ENCODE measurements at places on chromosomes 11 and 22.

DNA sequence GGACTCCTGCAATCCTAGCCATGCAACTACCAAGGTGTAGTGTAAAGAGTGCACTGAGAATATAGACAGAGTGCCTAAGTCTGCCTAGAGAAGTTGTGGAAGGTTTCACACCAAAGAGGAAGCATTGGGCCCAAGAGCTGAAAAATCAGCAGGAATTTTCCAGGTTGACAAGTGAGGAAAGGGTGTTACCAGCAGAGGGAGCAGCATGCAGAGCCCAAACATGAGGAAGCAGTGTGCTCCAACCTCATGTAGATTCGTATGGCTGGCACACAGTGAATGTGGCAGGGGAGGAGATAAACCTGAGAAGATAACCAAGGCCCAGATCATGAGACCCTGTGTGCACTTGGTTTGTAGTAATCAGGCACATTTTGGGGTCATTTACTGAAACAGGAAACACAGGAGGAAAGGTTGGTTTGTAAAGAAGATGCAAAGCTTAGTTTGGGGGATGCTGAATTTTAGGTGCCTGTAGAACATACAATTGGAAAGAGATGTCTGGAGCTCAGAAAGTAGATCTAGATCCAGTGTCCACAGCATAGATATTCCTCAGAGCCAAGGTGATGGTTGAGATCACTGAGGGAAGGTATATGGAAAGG, 1.7 kb downstream of the HPX start:
- no peak for DNase-seq

DNA sequence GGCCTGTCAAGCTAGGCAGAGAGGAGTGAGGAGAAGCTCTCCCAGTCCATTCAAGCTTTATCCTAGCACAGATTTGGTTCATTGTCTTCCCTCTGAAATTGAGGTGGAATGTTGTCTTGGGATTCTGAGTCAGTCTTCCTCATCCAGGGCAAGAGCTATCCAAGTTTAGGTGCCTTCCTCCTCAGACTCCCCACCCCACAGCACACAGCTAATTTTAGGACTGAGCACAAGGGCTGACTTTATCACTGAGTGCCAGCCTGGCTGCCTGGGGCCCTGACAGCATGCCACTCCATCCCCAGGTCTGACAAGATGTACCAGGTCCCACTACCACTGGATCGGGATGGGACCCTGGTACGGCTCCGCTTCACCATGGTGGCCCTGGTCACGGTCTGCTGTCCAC, 2.6 kb downstream of the PGAP2 start:
- no peak for DNase-seq

DNA sequence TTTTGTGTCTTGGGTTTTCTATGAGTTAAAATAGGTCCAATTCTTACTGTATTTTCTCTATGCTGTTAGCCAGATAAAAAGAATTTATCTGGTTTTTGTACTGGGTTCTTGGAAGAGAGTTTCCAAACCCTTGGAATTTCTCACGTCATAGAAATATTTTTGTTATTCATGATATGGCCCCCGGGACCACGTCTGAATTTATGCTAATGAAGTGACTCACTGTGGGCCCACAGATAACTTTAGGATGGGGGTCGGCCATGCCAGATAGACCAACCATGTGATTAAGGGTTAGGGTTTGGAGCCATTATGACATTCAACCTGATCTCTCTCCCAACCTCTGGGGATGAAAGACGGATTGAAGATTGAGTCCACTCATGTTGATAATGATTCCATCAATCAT, 35.6 kb upstream of the DDI1 start:
- DNase-seq: no peak

DNA sequence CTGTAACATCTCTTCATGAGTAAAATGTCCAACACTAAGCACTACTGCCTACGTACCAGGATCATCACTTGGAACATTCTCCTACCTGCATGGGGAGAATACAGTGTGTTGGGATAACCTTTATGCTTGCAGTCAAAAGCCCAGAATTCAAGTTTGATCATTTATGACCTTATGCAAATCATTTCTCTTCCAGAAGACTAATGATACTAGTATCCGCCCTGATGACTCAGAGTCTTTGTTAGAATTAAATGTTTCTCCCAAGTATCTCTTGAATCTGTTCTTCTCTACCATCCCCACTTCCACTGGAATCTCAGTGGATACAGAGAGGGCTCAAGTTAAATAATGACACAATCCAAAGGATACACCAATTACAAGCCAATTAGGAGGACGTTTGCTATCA, 12.4 kb downstream of the MAJIN start:
- DNase-seq: no peak

DNA sequence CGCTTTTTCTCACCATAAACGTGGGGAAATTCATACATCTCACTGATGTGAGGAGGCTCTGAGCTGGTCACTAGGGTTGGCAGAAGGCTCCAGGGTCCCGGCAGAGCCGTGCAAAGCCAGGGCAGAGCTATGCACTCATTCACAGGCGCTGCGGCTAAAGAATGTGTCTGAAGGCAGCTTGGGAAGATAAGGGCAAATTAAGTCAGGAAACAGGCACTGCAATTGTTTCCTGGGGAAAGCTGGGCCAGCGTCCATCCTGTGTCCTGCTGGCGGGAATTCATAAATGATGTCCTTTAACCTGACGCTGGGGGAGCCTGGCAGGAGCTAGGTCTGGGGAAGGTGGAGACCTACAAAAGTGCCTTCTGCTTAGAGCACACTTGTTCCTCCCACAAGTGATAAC, 27.6 kb downstream of the PKNOX2 start:
- DNase-seq: no peak

GRCh38 chr11:125202362-125202880, 37.9 kb downstream of the PKNOX2 start:
- DNase-seq: no peak

DNA sequence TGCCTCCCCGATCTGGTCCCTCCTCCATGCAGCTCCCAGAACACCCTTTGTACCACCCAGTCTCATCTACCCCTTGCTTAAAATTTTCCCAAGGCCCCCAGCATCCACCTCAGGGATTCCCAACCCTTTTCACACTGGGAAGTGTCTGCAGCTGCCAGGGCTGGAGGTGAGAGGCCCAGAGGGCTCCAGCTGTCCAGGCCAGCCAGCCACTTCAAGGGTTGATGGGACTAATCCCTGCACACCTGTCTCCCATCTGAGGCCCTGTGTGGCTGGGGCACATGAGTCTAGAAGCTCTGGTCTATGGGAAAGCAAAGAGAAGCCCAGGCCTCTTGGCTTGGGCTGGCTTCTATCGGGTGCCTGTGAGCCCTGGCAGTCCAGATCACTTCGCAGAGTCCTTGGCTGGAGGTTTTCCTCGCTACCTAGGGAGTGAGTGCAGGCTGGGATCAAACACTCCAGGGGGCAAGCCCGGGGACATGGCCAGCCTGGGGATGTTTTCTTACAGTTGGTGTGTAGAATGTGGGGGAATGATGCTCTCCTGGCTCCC, 41.1 kb upstream of the TPBGL start:
- DNase-seq: no peak

DNA sequence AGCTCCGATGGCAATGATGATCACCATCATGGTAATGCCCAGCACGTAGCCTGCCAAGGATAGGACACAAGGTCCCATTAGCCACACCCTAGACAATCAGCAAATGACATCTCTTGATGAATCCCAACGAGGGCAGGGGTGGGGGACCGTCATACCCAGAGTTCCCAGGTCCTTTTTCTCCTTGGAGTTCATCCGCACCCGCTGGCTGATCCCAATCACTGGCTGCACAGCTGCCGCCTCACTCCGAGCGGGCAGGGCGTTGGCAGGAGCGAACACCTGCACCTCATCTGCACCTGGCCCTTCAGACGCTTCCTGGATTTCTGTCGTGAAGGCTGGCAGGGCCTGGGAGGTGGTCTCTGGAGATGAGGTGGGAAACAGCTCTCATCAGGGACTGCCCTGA, 2.9 kb downstream of the PIK3IP1 start:
- DNase-seq: no peak

DNA sequence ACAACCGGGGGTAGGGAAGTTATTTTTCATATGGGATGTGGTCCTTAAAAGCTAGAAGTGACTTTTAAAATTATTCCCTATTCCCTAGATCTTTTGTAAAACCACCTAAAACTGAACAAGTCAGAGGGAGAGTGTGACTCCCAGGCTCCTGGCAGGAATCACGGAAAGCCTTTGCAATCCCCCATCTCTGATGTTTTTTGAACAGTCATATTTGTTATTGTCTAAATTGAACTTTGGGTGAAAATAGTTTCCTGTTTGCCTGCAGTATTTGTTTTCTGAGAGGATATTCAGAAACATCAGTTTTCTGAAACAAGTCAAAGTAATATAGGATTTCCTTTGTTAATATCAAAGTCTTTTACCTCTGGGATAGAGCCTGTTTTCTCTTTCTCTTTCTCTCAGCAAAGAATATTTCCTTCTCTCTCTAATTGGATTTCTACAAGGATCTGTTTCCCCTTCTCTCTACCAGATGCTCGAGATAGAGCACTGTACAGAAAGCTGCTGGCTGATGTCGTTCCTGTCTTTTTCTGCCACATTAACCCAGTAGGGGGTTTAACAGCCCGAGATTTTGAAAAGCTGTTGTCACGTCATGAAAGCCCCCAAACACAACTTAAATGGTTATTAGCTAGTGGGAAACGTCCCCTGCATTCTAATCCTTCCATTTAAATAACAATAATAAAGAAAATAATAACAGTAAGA, 132.2 kb upstream of the PITPNB start:
- no peak for DNase-seq

DNA sequence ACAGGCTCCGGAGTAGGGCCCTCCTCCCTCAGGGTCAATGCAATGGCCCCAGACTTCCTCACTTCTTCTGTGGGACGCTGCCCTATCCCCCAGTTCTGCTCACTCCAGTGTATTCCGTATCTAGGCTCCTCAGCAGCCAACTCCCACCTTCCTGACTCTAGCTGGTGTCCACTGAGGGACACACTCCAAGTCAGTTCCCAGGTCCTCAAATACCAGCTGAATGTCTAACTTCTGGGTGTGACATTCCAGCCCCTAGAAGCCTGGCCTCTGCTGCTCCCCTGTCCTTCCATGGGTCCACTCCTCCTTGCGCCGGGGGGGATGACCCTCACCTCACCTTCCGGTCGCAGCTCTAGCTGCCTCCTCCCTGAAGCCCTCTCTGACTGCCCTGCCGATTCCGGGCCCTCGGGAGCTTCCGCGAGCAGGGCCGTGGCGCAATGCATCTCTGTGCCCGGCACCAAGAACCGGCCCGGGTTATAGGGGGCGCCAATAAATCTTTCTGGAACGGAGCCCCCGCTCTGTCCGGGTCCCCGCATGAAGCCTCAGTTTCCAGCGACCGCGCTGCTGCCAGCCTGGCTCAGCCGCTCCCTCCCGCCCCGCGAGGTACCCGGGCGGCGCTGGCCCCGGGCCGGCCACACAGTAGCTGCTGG, 15.4 kb downstream of the BAD start:
- no peak for DNase-seq

DNA sequence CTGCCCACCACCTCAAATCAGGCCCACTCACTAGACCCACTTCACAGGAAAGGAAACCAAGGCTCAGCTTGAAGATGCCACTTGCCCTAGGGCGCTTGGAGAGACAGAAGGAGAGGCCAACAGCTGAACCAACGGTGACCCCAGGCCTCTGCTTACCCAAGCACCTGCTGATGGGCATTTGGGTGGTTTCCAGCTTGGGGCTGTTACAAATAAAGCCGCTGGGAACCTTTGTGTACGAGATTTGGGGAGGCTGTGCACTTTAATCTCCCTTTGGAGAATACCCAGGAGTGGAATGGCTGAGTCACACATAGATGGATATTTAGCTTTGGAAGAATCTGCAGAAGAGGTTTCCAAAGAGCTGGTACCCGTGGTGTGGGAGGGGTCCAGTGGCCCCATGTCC, 50.9 kb upstream of the LINC01488 start:
- DNase-seq: no peak

- DNase-seq: no peak
Observed at GRCh38 chr11:94925422-94926270, 47.7 kb downstream of the CWC15 start.

DNA sequence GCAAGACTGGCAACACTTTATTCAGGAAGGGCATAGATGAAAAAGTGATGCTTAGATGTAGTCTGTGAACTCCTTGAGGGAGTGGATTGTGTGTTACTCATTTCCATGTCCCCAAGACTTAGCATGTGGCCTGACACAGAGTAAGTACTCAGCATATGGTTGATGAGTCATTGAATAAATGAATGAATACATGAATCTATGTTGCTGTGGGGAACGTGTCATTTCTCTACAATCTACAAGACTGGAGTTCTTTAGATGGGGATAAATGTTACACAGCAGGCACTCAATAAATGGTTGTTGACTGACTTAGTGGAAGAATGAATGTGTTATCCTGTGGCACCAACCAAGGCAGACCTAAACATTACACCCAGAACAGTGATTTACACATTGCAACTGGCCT, 17.9 kb downstream of the BPIFC start:
- no peak for DNase-seq

DNA sequence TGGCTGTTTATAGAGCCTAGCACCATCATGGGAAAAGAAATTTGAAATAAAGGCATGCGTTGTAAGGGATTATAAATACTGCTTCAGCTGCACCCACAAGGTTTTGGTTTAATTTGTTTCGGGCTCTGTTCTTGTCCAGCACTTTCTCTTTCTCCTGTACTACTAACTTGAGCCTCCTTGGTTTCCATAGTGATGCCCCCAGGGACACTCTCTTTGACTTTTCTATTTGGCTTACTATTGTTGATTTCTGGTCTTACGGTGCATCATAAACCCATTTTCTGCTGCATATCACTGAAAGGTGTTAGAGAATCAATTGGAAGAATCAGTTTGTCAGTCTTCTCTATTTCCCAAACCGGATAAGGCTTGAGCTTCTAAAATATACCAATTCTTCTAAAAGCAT, 1674.3 kb upstream of the RAG2 start:
- DNase-seq: no peak
